Peyer's patch (tissue), 4 donors: ENCODE measurements at places on chromosomes 12 and 14. TPM values are rescaled to one million over a fixed set of nuclear protein-coding genes. Genes with fewer than 3 reads are reported as not detected.

GRCh38 chr12:6914246-6914946 is at the start of gene ENO2:
ENO2 (plus strand) TSS chr12:6914580; CDS start chr12:6915833, 1,253 bp downstream.
- peak; percentile 91 for DNase-seq

- DNase-seq, result no peak
Observed at GRCh38 chr12:124543052-124543589, 24.3 kb downstream of the NCOR2 start.

GARIN6 gene
- not detected for total RNA-seq

GRCh38 chr12:108228746-108229145 is 99.7 kb downstream of the WSCD2 start:
- DNase-seq, result no peak

DNA sequence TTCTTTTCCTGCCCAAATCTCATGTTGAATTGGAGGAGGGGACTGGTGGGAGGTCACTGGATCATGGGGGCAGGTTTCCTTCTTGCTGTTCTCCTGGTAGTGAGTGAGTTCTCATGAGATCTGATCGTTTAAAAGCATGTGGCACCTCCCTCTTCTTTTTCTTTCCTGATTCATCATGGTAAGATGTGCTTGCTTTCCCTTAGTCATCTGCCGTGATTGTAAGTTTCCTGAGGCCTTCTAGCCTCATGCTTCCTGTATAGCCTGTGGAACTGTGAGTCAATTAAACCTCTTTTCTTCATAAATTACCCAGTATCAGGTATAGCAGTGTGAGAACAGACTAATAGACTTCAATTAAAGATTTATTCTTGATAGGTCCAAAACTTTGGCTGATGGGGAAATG is 83.5 kb downstream of the CAND1 start:
- DNase-seq, result no peak

DNA sequence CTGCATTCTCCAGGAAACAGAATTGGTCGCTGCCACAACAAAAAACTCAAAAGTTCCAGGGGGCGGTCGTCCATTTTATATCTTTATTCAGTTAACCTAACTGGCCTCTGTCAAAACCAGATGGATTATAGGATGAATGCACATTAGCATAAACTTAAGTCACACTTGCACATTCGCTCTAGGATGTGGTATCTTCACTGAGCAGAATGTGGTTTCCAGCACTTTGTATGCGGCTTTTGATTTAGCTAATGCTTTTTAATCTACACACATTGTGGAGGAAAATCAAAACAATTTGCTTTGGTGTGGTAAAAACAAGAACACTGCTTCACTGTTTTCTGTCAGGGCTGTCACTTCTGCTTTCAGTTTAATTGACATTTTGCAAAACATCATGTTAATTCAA is 4.5 kb downstream of the TAS2R50 start:
- no peak for DNase-seq

- no peak for DNase-seq
Observed at GRCh38 chr12:91397866-91398532, 215.4 kb upstream of the DCN start.

DNA sequence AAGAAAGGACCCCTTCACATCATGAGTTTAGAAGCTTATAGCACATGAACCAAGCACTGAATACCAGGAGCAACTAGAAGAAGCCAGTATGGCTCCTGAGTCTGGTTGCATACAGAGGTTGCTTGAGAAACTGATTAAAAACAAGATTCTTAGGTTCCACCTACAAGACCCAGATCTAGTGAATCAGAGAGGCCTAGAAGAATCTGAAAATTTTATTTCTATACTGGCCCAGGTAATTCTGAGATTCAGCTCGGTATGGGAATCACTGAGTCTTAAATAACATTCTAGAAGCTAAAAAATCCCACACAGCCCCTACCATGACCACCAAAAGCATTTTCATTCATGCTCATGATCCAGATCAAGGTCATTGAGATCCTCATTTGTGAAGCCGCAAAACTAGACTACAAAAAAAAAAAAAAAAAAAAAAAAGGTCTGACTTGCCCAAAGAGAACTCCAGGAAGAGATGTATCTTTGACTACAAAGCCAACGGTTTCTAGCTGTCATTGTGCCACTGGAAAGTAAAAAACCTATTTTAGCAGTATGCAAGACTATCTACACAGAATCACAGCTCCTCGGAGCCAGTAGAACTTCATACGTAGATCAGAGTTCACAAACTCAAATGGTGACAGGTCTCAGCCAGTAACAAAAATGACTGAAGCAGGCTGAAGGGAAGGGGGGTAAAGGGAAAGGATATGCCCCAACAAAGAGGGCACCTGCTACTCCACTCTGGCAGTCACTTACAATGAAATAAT is 168.4 kb upstream of the EGLN3 start:
- DNase-seq, result no peak

WNT1 gene
- not detected for total RNA-seq

DNA sequence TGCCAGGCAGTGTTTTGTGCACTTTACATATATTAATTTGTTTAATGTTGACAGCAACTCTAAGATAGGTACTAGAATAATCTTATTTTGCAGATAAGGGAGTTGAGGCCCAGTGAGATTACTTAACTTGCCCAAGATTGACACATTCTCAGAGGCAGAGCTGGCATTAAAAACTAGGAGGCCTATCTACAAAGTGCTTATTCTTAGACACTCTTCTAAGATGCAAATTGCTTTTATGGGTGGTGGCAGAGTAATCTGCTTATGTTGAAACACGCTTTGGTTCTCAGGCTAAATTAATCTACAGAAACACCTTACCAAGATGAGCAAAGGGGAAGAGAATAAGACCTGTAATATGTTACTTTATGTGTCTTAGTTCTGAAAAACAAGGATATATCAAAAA is 7.2 kb downstream of the MGP start:
- DNase-seq, result no peak

PLEKHH1 gene
- 68.5 TPM for total RNA-seq

DNA sequence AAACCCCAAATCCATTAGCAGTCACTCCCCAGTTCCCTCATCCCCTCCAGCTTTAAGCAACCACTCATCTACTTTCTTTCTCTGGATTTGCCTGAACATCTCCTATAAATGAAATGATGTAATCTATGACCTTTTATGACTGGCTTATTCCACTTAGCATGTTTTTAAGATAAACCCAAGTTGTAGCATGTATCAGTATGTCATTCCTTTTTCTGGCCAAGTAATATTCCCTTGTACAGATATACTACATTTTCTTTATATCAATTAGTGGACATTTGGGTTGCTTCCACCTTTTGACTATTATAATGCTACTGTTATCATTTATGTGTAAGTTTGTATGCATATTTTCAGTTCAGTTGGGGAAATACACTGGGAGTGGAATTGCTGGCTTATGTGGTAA is 83.4 kb downstream of the TESC start:
- no peak for DNase-seq

DNA sequence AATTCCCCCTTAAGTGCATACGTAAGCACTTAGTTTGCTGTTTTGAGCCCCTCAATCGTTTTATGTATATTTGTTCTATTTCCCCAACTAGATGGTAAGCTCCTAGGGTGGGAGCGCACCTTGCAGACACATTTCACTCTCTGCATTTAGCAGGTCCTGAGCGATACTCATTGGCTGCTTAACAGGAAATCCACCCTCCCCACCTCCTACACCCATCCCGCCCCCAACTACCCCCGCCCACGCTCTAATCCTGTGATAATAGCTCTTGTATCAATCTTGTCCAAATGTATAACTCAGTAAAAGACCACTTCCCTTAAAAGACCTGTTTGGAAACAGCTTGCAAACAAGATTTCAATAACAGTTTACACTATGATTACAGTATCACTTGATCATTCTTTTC is 8.1 kb downstream of the LPAR5 start:
- no peak for DNase-seq

DNA sequence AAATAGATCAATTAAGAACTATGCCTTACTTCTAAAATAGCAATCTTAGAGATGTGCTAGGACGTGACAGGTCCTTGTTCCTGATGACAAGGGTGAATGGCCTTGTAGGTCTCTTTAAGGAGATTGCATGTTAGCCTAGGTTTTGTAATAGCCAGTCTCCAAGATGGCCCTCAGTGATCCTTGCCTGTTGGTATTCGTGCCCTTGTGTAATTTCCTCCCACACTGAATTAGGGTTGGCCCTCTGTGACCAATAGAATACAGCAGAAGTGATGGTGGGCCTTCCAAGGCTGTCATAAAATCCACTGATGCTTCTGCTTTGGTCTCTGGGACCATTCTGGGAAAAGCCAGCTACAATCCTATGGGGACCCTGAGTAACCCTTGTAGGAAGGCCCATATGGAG is 38.2 kb upstream of the SNX6 start:
- DNase-seq, result no peak

DNA sequence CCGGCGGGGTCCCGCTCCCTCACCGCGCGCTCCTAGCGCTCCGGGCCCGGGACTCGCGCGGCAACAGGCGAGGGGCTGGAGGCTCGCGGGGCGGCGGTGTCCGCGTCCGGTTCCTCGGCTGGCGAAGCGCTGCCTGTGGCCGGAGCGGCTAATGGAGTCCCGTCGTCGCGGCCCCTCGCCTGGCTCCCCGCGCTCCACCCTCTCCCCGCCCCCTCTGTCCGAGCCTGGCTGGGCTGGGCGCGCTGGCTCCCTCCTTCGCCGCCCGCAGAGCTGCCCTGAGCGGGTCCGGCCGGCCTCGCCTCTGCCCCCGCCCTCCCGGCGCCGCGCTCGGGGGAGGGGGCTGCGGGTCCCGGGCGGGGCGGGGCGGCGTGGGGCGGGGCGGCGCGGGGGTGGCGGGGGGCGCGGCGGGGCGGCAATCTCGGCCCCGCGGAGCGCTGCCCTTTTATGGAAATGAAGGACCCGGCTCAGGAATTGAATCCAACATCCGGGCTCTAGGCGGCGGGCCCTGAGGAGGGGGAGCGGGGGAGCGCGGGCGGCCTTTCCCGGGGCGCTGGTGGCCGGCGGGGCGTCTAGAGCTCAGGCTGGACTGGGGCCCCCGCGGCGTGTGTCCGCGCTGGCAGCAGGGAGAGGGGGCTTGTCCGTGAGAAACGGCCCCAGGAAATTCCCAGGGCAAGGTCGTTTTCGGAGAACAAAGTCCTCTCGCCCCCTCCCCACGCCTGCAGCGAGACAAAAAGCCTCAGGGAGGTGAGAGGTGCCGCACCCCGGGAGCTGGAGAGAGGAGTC is at the start of gene FERMT2:
FERMT2 (minus strand) TSS at position 153 of the 783 bp plus-strand sequence. CDS start 482 bp downstream, outside the sequence.
- DNase-seq, result peak; percentile 74

APOLD1 gene
- 5.5 TPM for total RNA-seq
